ENCODE measurements at places on chromosomes 2 and 18.

- peak; percentile 4 for DNase-seq
These were observed 155.5 kb upstream of the ACVR2A start for GRCh38 chr2:147689220-147689909.

GRCh38 chr2:33230195-33230594 is 246.3 kb upstream of the RASGRP3 start:
- no peak for DNase-seq

- DNase-seq: no peak
These were observed 147.2 kb downstream of the ETAA1 start for GRCh38 chr2:67544286-67544685.

- DNase-seq: no peak
These were observed 145.5 kb downstream of the LRATD1 start for GRCh38 chr2:14778015-14778414.

GRCh38 chr2:7904319-7904718 is 777.5 kb upstream of the ID2 start:
- DNase-seq: no peak

DNA sequence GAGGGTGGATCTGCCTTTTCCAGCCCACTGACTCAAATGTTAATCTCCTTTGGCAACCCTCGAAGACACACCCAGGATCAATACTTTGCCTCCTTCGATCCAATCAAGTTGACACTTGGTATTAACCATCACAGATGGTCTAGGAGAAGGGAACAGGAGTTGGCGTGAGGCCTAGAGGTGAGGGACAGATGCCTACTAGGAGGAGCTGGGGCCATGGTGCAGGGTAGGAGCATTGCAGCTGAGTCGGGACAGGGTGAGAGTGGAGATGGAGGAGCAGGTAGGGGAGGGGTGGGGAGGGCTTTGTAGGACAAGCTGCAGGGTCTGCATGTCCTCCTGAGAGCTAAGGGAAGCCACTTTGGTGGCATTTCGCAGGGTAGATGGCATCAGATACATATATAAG is 140.0 kb downstream of the VAPA start:
- no peak for DNase-seq

- no peak for DNase-seq
These were observed 276.7 kb downstream of the CALCRL start for GRCh38 chr2:187171318-187171717.

GRCh38 chr18:44079606-44080005 is 601.1 kb upstream of the SETBP1 start:
- DNase-seq: no peak

DNA sequence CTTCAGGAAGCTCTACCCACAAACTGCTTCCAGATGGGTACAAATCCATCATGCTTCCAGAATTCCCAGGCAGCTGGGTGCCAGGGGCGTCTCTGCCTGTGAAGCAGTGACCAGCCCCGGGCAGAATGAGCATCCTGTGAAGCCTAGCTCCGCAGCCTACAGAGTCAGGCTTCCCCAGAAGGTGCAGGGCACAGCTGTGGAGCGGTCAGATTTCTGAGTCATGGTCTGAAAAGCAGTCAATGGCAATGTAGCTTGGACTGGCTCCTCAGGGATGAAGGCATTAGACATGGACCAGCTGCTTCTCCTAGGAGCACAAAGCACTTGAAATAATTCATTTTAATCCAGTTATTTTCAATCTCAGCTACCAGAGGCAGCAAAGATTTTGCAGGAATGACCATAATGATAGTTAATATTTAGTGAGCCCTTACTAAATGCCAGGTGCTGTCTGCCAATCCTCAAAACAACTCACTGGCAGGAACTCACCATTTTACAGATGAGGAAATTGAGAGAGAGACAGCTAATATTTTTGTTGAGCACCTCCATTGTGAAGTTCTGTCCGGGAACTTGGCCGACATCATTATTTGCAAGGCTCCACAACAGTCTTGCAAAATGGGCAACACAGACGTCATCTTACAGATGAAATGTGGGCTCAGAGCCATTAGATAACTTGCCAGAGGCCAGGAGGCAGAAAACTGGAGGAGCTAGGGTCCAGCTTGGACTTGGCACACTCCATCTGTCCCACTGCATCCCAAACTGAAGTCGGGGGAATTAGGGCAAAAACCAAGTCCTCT is 31.7 kb downstream of the ACMSD start:
- no peak for DNase-seq

- DNase-seq: no peak
These were observed 194.1 kb upstream of the GLI2 start for GRCh38 chr2:120541553-120541932.

- no peak for DNase-seq
These were observed 6.7 kb upstream of the PARD6G start for GRCh38 chr18:80253871-80254492.

DNA sequence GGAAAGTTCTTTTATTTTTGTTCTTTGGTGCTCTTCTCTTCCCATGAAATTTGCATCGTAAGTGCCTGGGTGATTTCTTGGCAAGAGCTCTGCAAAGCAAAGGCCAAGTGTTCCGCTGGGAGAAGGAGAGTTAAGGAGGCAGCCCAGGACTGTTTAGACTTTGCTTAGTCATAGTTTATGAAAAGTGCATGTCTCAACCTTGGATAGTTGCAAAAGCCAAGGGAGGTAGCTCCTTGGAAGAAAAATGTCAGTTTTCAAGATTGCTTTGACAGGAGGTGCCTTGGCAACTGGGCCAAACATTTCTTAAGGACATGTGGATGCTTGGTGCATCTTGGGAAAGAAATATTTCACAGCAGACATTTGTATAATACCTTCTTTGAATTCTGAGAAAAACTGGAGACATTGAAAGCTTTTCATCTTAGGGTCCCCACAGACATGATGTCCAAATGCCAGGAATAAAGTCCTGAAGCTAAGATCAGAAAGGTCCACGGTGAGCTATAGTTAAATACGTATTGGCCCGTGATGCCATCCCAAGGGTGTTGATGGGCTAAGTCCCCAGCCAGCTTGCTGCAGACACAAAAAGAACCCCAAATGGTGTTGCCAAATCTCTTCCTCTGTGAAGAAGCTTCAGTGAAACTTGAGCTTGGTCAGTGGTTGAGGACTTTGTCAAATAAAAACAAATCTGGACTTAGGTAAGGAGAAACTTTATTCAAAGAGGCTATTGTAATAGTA is 96.3 kb upstream of the THUMPD2 start:
- peak; percentile 54 for DNase-seq

GRCh38 chr2:38142627-38143026 is 66.7 kb upstream of the CYP1B1 start:
- no peak for DNase-seq

DNA sequence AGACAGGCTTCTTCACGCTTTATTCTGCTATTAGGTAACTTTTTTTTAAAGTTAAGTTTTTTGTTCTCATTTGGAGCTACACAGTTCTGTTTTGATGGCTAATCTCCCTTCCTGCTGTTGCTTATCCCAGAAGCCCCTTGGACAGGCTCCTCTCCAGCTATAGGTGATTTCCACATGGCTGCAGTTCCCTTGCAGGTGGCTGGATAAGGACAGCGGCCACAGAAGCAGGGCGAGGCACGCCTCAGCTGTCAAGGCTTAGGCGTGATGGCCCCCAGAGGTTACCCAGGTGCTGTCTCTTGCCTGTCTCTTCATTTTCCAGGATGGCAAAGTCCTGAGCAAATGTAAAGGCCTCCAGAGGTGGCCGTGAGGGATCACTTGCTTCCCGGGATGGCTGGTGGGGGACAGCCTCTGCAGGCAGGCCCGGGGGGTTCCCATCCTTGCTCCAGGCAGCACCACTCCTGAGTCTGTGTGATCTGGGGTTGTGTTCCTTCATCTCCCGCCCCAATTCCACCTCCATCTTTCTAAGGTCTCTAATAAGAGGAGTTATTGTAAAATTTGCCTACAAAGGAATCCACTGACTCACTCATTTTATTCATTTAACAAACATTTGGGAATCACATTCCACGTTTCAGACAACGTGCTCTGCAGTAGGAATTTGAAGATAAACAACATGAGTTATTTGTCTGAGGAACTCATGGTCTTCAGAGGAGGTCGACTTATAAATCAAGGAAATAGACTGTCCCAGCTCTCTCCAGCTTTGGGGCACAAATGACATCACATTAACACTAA is 53.4 kb downstream of the NAPG start:
- DNase-seq: no peak

DNA sequence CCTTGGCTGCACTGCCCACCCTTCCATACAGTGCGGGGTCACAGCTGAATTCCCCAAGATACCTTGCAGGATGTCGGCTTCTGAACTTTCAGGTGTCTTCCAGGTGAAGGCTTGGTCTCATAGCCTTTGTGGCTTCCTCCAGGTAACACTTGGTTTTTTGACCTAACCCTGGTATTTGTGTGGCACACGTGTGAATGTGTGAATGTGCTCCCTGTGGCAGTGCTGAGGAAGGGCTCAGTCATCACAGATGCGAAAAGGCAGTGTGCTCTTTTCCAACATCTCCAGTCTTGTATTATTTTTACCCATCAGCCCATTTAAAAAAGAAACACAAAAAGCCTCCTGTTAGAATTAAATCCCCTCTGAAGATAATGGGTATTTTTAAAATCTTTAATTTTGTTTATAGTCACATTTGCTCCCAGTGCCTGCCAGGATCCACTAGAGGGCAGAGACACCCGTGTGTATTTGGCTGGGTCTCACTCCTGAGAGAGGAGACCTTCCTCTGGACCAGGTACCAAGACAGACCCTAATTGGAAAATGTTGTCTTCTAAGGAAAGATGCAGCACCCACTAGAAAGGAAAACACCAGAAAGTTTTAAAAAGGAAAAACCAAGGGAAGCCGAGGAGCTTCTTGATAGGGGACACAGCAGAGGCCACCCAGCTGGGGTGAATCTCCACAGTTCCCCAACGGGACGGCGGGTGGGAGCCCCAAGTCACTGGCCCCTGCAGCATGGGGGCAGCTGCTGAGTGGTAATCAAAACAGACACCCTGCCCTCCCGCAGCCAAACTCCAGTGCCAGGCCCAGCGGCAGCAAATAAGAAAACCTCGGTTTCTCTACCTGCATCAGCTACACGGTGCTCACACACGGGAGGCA is 27.7 kb downstream of the FAM110C start:
- DNase-seq: no peak

GRCh38 chr2:30216157-30216556 is 15.2 kb upstream of the LBH start:
- DNase-seq: no peak

GRCh38 chr18:65380986-65381385 is 369.8 kb upstream of the CDH7 start:
- DNase-seq: no peak

DNA sequence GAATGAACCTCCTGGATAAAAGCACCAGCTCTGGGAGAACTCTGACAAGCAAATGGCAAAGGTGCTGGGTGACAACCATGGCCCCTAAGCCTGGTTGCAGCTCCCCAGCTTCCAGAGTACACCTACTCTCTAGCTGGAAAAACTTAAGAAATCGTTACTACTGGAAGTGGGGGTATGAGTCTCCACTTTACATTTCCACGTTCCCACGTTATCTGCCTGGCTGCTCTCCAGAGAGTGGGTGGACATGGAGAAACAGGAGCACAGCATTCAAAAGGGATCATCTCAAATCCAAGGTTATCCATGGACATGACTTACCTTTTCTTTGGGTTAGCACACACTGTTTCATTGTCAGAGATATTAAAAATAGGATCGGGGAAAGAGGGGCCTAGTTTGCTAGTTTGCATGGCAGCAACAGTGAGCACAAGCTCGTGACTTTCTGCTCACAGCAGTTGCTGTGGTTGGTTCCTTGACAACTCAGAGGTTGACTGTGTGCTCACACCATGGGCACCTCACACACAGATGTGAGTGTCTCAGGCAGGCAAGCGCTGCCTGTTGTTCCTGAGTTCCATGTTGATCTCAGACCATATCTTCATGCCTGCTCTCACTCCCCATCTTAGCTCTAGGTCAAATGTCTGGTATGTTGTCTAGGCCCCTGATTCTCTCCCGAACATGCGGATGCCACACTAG is 32.5 kb downstream of the PTPN18 start:
- DNase-seq: no peak

DNA sequence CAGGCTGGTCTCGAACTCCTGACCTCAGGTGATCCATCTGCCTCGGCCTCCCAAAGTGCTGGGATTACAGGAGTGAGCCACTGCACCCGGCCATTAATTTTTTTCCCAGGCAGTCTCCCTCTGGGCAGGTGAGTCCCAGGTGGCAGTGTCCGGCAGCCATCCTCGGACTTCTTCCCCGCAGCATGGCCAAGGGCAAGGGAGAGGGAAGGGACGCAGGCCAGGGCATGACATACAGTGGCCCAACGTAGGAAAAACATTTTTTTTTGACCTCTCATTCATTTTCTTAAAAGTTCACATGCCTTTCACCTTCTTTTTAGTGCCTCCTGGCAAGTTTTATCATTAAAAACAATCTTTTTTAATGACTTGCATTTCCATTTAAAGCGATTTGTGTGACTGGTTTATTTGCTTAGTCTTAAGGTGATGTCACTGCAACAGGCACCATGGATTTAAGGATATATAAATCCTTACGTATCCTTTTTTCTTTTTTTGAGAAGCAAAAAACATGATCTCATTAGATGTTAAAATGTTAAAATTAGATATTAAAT is 23.0 kb upstream of the ATOH8 start:
- no peak for DNase-seq

DNA sequence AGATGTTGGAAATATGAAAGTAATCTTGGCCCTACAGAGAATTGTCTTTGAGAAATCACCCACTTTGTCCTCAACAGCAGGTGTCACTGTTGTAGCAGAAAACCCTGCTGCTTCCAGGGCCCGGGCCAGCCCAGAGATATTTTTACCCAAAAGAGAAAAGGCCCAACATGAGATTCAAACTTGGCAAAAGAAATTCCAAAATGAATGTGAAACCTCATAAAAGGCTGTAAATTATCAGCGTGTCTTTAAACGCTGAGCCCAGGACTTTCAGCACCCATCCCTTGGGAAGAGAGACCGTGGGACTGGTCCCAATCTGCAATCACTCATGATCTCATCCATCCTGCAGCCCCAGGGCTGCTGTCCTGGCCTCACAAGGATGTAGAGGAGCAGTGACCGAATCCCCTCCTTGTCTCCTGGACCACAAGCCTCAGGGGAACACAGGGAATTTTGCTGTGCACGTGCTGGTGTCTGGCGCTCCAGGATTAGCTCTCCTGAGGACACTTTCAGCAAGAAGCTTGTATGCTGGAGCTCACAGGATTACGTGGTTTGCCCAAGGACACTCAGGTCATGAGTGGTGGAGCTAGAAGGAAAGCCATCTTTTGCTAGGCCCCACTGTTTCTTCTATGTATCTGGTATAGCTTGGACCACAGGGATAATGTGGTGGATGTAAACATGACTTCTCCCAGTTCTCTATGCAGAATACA is 202.1 kb downstream of the RNF144A start:
- DNase-seq: peak; percentile 19

- DNase-seq: peak; percentile 77
These were observed 319.8 kb downstream of the CTNNA2 start for GRCh38 chr2:79832511-79833234.

DNA sequence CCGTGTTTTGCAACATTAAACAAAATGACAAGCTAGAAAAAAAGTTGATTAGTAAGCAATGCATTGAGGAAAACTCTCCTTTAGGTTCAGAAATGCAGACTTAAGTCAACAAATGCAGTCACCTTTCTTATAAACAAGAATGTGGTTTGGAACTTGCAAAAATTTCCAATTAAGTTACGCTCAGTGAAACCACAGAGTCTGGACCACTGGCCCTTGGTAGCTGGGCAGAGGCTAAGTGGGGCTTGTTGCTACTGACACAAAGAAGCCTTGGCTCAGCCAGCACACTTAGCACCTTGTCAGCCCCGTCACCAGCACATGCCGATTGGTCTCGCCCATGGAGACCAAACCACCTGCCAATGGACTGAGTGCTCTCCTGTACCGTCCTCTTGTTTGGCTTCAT is 53.0 kb downstream of the SMIM21 start:
- DNase-seq: no peak
